ENCODE measurements at places on chromosomes 6 and 20.

- no peak for DNase-seq
These were observed 64.1 kb downstream of the KIZ start for GRCh38 chr20:21189761-21190523.

- no peak for DNase-seq
These were observed 280.9 kb downstream of the KIF16B start for GRCh38 chr20:16292226-16292880.

DNA sequence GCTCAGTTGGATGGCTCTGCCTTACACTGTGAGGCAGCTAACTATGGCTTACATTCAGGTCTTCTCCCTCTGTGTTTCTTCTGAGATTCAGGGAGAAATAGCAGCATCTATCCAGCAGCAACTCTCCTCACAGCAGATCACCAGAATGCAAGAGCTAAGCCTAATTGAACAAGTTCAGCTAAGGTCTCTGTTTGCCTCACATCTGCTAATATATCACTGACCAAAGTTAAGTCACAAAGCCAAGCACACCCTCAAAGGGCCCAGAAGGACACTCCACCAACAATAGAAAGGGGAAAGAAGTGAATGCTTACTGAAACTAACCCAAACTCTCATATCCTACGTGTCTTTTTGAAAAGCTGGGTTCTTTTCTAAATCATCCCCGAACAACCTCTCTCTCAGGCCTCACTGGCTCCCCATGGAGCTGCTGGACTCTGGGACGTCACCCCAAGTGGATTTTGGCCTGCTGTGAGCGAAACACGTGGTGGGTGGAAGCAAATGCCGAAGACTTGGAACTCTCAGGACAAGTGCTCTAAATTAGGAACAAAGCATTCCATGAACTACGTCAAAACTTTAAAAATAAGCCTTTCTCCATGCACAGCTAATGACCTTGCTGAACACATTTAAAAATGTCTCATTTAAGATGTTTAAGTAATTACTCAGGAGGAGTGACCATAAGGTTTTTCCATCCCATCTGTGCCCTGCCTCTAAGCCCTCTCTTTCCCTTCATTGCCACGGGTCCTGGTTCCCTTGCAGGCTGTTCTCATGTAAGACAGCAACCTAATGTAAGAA, 167.5 kb upstream of the PLCB4 start:
- DNase-seq = no peak

DNA sequence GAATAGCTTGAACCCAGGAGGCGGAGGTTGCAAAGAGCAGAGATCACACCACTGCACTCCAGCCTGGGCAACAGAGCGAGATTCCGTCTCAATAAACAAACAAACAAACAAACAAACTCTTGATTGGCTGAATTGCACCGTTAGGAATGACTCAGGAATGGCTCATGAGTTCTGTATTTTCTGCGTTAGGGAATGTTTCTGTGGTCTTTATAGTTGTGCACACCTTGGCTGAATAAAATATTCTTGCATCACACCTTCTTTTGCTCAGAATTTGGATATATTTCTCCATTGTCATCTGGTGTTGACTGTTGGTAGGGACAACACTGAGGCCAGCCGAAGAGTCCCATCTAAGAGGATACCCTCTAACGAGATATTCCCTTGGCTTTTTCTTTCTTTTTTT, 19.6 kb upstream of the PI16 start:
- DNase-seq = no peak

DNA sequence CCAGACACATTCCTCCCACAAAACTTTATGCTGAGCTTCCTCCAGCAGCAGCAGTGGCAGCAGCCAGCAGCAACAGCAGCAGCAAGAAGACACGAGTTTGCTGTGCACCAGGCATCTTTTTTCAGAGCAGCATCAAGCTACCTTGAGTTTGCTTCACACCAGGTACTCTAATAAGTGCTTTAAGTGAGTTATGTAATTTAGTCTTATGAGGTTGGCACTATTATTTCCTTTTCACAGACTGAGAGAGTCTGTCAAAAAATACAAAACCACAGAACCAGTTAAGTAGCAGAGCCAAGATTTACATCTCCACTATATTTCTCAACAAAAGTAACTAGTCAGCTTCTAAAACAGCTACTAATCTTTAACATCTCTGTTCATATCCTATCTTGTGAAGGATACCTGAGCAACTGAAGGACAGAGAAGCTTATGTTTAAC, 23.7 kb downstream of the RANBP9 start:
- DNase-seq = no peak

- no peak for DNase-seq
These were observed 177.0 kb downstream of the TENT5A start for GRCh38 chr6:81575442-81575841.

DNA sequence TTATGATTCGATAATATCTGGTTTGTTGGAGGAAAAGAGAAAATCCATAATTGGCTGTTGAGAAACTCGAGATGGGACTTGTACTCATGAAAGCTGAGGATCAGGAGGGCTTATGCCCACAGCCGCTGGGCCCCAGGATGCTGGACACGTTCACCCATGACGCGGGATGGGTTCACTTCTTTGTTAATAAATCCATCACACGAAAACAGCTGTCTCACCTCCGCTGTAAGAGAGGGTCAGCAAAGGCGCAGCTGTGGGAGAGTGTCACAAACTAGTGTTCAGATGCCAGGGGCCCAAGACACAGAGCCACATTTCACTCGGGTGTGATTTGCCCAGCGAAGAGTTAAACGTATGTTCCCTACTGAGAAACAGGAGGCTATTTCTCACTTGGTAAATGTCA, 315.1 kb downstream of the THBS2 start:
- DNase-seq = no peak

DNA sequence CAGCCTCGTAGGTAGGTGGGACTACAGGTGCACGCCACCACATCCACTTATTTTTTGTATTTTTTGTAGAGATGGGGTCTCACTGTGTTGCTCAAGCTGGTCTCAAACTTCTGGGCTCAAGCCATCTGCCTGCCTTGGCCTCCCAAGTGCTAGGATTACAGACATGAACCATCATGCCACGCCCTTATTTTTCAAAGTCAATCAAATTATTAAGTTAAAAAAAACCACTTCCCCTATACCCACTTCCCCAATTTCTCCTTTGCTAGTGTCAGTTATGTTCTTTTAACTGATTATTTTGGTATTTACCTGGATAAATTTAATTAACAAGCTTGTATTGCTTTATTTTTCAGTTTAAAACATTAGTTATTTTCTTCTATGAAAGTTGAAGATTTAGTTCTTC, 49.6 kb downstream of the RIOK1 start:
- no peak for DNase-seq

DNA sequence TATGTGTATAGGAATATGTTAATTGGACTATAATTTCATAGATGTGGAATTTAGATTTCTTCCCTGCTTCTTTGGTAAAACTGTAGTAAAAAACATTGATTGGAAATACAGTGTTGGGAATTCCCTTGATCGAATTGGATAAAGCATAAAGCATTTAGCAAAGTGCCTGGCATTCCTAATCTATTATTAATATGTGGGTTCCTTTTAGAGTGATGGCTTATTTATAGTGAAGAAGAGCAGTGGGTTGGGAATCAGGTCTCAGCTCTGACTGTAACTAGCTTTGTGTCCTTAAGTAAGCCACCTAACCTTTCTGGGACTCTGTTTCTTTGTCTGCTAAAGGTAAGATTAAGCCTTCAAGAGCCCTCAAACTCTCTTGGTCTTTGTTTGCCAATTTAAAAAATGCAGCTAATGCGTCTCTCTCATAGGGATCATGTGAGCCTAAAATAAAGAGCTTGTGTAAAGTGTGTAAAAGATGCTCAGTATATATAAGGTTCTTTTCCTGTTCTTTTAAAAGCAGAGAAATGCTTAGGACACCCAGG, 53.3 kb downstream of the KCNS1 start:
- DNase-seq = no peak

GRCh38 chr6:53238311-53238710, 89.7 kb upstream of the GCM1 start:
- DNase-seq = no peak
